ENCODE measurements at places on chromosomes 13 and 19.

DNA sequence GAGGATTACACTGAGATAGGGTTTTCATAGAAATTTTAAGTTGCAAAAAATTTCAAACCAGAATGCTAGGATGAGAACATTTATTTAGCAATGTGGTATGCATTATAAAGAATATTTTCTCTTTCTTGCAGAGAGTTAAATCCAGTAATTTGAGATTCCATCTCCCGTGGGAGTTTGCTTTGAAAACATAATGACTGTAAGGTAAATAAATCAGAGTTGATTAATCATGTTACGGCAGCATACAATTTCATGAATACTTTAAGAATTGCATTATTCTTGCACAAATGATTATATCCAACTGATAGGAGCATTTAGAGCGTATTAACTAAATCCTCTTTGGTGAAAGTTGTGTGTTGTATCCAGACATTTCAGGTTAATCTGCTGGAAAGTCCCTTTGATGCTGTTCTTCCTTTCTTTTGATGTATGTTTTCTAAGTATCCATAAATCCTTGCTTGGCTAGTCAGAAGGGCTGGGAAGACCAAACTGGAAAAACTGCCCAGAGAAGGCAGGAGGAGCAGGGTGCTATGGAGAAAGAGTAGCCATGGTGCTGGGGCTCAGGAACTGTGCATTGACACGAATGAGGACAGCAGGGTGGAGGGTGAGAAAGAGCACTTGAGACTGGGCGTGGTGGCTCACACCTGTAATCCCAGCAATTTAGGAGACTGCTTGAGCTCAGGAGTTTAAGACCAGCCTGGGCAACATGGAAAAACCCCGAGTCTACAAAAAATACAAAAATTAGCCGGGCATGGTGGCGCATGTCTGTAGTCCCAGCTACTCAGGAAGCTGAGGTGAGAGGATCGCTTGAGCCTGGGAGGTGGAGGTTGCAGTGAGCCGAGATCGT is 4.8 kb upstream of the GJA3 start:
- no peak for DNase-seq

- no peak for DNase-seq
These were observed 63.1 kb downstream of the COG3 start for GRCh38 chr13:45527699-45528462.

GRCh38 chr13:18996627-18997051 is 185.0 kb downstream of the TUBA3C start:
- no peak for DNase-seq

- DNase-seq: peak; percentile 73
These were observed 1.4 kb upstream of the BCL3 start for GRCh38 chr19:44746946-44747738.

DNA sequence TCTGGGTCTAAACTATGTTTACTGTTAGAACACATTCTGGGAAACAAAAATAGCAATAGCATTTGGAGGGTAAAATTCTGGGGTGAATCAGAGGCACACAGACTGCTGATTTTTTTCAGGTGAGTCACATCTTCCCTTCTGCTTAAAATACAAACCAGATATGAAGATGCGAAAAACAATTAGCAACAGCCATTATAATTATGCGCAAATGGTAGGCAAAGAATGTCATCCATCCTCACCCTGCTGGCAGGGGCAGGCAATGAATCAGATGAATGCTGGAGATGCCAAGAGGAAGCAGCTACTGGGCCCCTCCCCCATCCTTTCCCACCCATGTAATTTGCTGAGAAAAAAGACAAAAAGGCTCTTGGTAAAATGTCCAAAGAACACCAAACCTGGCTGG is 282.9 kb downstream of the KLF5 start:
- DNase-seq: no peak

GRCh38 chr13:74987124-74987690 is 494.8 kb downstream of the TBC1D4 start:
- peak; percentile 34 for DNase-seq

Data from NCI-H1694 (cell line).